Fibroblast of gingiva (primary cell): ENCODE measurements at places on chromosomes 7 and 10.

DNA sequence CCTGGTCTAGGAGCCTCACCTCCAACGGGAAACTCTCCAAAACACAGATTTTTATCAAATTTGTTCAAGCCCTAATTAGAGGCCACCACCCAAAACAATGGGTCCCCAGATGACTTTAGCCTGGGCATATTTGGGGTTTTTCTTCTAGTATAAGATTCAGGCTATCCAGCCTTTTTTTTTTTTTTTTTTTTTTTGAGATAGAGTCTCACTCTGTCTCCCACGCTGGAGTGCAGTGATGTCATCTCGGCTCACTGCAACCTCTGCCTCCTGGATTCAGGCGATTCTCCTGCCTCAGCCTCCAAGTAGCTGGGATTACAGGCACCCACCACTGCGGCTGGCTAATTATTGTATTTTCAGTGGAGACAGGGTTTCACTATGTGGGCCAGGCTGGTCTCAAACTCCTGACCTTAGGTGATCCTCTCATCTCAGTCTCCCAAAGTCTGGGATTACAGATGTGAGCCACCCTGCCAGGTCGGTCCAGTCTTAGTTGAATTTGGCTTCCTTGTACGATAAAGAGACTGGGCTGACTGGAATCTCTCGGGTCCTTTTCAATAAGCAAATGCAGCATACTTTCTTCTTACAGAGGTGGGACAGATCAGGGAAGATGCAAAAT lies 91.4 kb upstream of the KLF6 start:
- DNase-seq: no peak

GRCh38 chr10:72251635-72252034 lies 22.1 kb upstream of the DDIT4 start:
- no peak for DNase-seq

- no peak for DNase-seq
These were observed 84.0 kb downstream of the GRK5 start for GRCh38 chr10:119291223-119291900.

DNA sequence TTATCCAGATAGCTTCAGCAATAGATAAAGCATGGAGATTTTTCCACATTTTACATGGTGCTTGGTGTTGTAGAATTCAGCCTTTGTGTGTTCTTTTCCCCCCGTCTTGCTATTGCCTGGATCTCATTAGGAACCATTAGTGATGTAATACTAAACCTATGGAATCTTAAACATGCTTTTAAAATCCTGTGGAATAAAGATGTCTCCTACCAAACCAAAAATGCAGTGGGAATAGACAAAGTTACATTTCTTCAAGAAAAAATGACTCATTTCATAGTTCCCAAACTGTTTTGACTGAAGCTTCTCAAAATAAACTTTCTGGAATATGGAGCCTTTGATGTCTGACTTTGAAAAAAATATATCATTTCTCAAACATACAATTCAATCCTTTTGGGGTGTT lies 44.0 kb downstream of the CALD1 start:
- peak; percentile 53 for DNase-seq

GRCh38 chr7:129612112-129613015 lies 844 bp downstream of the NRF1 start:
- DNase-seq: peak; percentile 24

DNA sequence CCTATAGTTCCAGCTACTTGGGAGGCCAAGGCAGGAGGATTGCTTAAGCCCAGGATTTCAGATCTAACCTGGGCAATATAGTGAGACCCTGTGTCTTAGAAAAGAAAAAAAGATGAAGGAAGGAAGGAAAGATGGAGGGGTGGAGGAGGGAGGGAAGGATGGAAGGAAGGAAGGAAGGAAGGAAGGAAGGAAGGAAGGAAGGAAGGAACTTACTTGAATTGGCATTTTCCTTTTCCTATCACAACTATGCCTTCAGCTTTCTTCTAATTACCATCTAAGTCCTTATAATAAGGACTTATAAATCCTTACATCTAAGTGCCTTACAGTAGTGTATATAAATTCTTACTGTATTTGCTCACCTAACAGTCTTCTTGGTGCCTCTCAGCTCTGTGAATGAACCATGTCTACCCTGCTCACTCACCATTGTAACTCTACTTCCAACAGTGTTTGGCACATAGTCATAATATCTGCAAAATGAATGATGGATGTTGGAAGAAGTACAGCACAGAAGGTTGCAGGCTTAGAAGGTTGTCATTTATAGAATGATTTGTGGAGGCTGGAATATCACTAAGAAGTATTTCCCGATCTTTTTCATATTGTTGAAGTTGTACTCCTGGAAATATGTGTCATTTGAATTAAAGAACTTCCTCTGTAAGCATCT lies 125.5 kb downstream of the KIAA1217 start:
- DNase-seq: no peak

GRCh38 chr10:6044060-6044459 lies 18.1 kb downstream of the IL2RA start:
- no peak for DNase-seq

DNA sequence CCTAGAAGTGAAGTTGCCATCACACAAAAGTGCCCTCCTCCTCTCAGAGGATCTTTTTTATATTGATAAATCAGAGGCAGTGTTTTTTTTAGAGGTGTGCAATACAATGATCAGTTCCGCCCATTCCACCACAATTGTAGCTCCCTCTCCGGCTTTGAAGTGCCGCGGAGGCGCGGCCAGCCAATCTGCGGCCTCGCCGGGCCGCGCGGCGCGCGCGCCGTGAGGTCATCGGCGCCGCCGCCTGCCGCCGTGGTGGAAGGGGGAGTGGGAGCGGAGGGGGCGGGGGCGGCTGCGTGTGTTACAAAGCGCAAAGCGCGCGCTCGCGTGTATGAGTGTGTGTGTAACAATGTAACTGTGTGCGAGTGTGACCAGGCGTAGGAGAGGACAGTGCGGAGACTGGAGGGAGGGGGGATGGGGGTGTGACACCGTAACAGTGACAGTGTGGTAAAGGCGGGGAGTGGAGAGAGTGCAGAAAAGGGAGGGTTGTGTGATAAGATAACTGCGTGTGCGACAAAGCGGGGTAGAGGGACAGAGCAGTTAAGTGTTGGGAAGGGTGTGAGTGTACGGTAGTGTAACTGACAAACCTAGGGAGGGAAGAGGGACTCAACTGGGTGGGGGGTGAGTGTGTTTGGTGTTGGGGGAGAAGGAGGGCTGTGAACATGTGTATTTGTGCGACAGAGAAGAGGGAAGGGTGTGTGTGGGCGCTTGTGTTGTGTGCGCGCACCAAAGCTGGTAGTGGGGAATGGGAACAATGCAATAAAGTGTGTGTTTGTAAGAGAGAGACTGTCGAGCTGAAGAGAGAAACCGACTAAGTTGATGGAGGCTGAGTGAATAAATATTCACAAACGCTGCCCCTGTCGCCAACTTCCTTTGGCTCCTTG lies at the start of gene SP8:
TSS of gene SP8 (minus strand) at position 108 of the 881 bp plus-strand sequence. CDS start at position 20, 88 bp downstream.
- DNase-seq: no peak

GRCh38 chr7:142891490-142892082 lies 6.0 kb upstream of the TRPV6 start:
- DNase-seq: no peak

GRCh38 chr10:106399112-106399511 lies 765.4 kb downstream of the SORCS1 start:
- no peak for DNase-seq

DNA sequence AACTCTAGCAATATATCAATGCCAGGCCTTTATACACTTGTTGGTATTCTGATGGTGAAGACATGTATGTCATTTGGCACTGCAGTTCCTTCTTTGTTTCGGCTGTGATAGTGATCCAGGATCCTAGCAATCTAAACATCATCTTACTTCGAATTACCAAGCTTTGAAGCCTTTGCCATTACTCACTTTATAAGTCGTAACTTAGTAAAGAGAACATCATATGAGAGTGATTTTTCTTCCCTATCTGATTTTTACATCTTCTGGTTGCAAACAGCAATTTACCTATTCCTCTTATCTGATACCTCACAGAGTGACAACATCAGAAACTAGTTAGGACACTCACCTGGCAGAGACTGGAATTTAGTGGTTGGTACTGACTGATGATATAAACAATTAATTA lies 7.6 kb upstream of the BPGM start:
- no peak for DNase-seq

GRCh38 chr7:138785587-138786437 lies 12.0 kb upstream of the TMEM213 start:
- no peak for DNase-seq

DNA sequence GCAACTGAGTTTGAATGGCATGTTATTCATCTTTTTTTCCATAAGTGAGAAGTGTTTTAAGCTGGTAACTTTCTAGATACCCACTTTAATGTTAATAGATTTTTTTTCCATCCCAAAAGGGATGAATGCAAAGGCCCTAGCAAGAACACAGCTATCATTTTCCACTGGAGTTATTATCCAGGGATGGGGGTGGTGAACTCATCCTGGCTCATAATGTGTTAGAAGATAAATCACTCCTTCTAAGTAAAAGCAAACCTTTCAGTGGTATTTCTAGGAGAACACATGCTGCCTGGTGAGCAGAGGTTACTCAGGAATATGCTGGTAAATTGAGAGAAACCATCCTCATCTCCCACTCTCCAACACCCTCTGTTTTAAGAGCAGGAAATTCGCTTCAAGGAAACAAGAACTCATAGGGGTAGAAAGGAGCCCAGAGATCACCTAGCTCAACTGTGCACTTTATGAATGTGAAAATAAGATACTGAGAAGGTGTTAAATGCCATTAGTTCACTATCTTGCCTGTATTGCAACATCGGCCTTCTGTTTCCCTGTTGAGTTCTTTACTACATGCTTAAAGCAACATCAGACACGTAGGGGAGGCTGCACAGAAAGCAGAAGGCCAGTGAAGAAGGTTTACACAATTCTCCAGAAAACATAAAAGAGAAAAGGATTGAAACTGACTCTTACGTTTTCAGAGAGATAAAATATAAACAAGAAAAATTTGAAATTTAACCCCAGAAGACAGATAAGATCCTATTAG lies 264.0 kb upstream of the PRKCQ start:
- no peak for DNase-seq

DNA sequence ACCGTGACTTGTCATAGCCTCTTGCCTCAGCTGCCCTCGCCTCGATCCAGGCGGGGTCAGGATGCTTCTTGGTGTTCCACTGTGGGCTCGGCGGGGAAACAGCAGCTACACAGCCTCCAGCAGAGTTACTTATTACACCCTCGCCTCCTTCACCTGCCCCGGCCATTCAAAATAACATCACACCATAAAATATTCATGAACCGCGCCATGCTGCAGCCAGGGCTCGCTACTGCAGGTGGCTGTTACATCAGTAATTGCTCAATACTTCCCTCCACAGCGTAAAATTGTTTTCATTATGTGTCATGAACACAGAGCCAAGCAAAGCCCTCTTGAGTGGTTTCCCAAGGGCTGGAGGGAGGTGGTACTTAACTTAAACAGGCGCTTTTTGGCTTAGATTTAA lies 241.5 kb upstream of the SP8 start:
- no peak for DNase-seq

- DNase-seq: no peak
These were observed 4.8 kb upstream of the RET start for GRCh38 chr10:43071865-43072650.

- peak; percentile 67 for DNase-seq
These were observed 77.1 kb upstream of the DUSP5 start for GRCh38 chr10:110420401-110421193.

GRCh38 chr7:131015657-131015958 lies 281.6 kb upstream of the KLF14 start:
- DNase-seq: peak; percentile 74

DNA sequence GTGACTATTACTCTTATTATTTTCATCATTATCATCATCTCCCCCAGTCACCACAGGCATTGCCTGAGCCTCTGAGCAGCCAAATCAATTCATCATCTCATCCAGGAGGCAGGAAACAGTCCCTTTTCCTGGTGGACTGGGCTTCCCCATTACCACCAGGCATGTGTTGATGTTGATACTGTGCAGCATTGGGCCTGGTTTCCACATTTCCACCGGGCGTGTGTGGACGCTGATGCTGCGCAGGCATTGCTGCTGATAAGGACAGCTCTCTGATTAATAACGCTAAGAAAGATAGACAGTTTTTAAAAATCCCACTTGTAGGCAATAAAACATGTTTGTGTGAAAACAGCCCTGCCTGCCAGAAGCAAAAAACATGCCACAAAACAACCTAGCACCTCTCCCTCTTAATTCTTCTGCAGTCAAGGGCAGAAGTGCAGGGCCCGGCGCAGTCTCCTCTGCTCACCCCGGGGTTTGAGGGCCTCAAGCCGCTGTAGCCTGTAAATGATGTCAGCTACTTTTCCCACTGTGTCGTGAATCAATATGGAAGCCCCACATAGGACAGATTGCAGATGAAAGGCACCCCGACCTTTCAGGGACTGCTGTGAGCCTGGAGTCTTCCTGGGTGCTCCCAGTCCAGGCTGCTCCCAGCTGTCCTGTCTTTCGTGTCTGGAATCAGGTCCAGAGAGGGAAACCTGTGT lies 216.0 kb downstream of the WDR37 start:
- no peak for DNase-seq

- no peak for DNase-seq
These were observed 612.6 kb downstream of the SORCS3 start for GRCh38 chr10:105253515-105254212.

DNA sequence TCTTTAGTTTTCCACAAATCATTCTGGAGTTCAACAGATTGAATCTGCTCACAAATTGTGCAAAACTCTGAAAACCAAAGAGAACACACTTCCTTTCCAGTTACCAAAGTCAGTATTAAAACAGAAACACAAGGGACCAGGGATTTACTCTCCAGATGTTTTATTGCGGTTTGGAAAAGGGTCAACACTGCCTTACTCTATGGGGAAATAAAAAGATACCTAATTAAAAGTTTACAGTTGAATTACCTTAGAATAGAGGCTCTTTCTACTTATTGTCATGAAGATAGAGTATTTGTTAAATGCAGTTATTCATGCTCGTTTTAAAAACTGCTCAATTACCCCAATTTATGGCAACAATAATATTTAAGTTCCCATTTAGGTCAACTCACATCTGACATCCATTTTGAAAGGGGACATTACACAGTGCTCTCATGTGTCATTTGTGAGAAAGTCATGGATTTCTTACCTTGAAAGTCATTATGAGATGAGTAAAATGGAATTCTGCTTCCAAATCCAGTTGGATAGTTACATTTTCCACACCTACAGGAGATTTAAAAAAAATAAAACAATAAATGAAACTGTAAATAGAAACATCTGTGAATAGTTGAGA lies 8.4 kb downstream of the LAMB1 start:
- peak; percentile 64 for DNase-seq

GRCh38 chr10:6409971-6410643 lies 170.0 kb downstream of the PRKCQ start:
- peak; percentile 61 for DNase-seq
